ENCODE measurements at places on chromosomes 3 and 15. TPM values are rescaled to one million over a fixed set of nuclear protein-coding genes. Genes with fewer than 3 reads are reported as not detected.

DNA sequence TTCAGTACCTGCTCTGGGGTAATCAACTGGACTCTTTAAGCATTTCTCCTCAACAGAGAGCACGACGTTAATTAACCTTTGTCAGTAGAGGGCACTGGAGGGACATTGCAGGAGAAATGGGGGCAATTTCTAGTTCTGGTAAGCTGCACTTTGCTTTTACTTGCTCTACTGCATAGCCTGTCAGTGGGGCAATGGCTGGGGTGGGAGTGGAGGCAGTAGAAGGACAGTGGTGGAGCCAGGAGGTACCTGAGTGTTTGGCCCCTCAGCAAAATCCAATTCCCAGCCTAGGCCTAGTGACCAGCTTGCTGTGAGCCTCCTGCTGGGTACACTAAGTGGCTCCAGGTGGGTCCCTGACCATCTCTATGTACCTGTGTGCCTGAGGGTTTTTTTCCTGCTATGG is 18.3 kb upstream of the MED12L start:
- no peaks in the 10 kb centered on the region for H3K36me3 ChIP-seq
- no peak overlapping the region for H3K4me3 ChIP-seq
- DNase-seq = no peak
- no peaks in the 10 kb centered on the region for H3K4me1 ChIP-seq

GRCh38 chr3:100205171-100205570 is 55.6 kb upstream of the TBC1D23 start:
- no peaks in the 10 kb centered on the region for H3K36me3 ChIP-seq
- no peak overlapping the region for H3K27ac ChIP-seq
- DNase-seq = no peak
- H3K4me1 ChIP-seq = peaks cover 4% of the 10 kb centered on the region

- DNase-seq = no peak
- H3K4me1 ChIP-seq = no peaks in the 10 kb centered on the region
- no peaks in the 10 kb centered on the region for H3K27me3 ChIP-seq
- no peak overlapping the region for H3K4me3 ChIP-seq
Observed at GRCh38 chr3:56957522-56957921, 102.9 kb upstream of the SPATA12 start.

Gene KY
- not detected for total RNA-seq

Gene LOXL1
- 6.4 TPM for total RNA-seq

All from spleen (tissue), 13 donors.